Lung (tissue), 17 donors: ENCODE measurements at places on chromosomes 1 and 21. TPM values are rescaled to one million over a fixed set of nuclear protein-coding genes. Genes with fewer than 3 reads are reported as not detected.

Gene INSRR
- total RNA-seq, result not detected

DNA sequence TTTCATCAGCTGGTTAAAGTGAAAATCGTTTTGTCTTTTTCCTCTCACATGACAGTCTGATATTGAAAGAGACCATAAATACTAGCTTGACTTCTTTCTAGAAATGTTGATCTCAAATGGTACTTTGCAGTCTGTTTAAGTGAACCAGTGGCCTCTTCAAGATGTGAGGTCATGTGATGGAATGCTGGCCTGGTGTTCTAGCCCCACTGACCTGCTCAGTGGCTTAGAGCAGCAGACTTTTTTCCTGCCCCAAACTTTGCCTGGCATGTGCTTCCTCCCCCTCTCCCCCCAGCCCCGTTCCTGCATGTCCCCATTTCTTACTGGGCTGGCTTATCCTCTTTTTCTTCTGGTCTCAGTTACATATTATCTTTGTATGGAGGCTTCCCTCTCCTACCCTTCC, 34.3 kb downstream of the ZYG11A start:
- no peaks in the 10 kb centered on the region for H3K27me3 ChIP-seq
- no peak for DNase-seq
- no peak overlapping the region for H3K27ac ChIP-seq

DNA sequence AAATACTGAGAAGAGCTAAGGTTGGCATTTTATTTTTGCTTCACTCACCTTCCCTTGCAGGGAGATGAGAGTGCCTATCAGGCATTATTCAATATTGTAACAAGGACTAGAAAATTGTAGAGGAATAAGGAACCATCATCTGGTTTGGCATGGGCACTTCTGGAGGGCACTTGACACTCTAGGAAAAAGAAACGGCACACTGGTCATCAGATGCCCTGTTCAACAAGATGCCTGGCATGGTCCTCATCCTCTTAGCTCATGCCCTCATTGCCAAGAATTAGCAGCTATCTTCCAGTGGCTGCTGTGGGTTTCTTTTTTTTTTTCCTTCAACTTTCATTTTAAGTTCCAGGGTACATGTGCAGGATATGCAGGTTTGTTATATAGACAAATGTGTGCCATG, 95.1 kb upstream of the ESRRG start:
- no peaks in the 10 kb centered on the region for H3K4me1 ChIP-seq
- H3K4me3 ChIP-seq, result no peak overlapping the region
- no peak for DNase-seq
- no peaks in the 10 kb centered on the region for H3K36me3 ChIP-seq
- H3K27ac ChIP-seq, result no peak overlapping the region

Gene RGS13
- 0.48 TPM for total RNA-seq

DNA sequence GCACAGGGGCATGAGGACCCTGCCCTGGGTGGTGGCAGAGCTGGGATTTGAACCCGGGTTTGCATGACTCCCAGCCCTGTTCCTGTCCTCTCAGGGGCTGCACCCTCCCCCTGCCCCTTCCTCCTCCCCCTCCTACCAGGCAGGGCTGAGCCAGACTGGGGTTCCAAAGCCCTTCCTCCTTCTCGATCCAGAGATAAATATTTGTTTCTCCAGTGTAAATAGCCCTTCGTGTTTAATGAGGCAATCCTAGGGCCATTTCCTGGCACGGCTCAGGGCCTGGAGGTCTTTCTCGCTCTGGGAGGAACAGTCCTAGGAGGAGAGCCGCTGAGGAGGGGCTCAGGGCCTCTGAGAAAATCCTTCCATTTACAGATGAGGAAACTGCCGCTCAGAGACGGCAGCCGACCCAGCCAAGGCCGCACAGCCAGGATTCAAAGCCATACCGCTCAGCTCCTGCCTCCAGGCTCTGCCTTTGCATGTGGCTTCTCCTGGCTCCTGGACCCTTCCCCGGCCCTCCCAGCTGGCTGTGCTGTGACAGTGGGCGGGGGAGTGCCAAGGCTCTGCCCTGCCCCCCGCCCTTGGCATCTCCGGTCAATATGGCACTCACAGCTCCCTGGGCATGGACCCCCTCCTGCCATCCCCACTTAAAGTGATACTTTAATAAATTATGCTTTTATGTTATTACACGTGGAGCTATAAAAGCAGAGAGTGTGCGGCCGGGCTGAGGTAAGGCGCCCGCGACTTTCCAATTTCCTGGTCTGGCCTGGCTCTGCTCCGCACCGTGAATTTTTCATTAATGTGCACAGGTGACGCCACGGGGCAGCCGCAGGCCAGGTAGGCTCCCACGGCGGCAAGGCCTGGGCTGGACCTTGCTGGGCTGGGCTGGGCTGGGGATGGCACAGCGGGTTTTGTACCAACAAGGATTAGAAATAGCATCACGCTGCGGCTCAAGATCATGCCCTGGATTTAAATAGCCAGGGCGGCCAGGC, 114.7 kb upstream of the WNT4 start:
- H3K27ac ChIP-seq, result peak overlapping the region; percentile 67
- no peaks in the 10 kb centered on the region for H3K27me3 ChIP-seq
- DNase-seq, result peak; percentile 81
- peaks cover 22% of the 10 kb centered on the region for H3K4me1 ChIP-seq
- H3K36me3 ChIP-seq, result no peaks in the 10 kb centered on the region
- H3K4me3 ChIP-seq, result no peak overlapping the region

Gene SPATA45
- not detected for total RNA-seq

DNA sequence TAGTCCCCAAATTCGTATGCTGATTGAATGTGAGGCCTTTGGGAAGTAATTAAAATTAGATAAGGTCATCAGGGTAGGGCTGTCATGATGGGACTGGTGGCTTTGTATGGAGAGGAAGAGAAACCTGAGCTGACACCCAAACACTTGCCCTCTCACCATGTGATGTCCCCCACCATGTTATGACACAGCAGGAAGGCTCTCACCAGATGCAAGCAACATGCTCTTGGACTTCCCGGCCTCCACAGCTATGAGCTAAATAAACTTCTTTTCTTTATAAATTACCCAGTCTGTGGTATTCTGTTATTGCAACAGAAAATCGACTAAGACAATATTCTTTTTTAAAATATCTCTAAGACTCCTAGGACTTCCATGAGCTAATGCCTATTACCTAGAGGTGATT, 43.6 kb upstream of the GUCA2B start:
- no peaks in the 10 kb centered on the region for H3K36me3 ChIP-seq
- DNase-seq, result no peak
- H3K27me3 ChIP-seq, result peaks cover 4% of the 10 kb centered on the region
- H3K4me3 ChIP-seq, result no peak overlapping the region
- no peaks in the 10 kb centered on the region for H3K4me1 ChIP-seq

DNA sequence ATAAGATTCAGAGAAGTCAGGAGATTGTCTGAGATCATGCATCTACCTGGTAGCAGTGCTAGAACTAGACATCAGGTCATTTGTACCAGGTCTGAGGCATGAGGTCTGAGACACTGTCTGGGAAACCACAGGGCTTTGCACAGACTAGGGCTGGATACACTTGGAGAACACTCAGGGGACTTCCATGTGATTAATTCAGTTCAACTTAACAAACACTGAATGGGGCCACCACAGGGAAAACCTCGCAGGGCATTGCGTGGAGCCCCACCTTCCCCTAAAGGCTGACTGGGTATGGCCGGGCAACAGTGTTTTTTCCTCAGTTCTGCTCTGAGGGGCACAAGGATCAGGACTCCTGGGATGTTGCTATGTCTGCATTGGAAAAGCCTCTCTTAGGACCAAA, 86.5 kb upstream of the WARS2 start:
- no peak for DNase-seq

DNA sequence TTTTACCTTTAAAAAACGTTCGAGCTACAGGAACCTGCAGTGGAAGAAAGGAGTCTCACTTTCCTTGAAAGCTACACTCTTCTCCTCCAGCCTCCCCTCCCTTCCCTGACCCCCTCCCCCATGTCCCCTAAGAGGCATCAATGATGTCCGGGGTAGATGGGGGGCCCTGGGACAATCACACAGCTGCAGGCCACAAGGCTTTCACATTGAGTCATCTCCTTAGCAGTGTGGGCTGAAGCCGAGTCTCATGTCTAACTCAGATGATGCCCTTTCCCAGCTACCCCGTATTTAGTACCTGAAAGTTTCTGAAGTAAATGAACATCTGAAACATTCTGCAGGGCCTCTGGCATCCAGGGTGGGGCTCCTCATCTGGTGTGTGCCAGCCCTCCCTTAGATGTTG, 6.3 kb upstream of the GPR25 start:
- no peak overlapping the region for H3K4me3 ChIP-seq
- no peak overlapping the region for H3K27ac ChIP-seq
- no peak for DNase-seq
- peaks cover 4% of the 10 kb centered on the region for H3K27me3 ChIP-seq

- H3K4me1 ChIP-seq, result no peaks in the 10 kb centered on the region
- no peaks in the 10 kb centered on the region for H3K27me3 ChIP-seq
- no peak for DNase-seq
- H3K4me3 ChIP-seq, result no peak overlapping the region
- no peak overlapping the region for H3K27ac ChIP-seq
- H3K36me3 ChIP-seq, result no peaks in the 10 kb centered on the region
Measured at GRCh38 chr1:171919891-171920887, 78.9 kb downstream of the DNM3 start.

Gene DEPDC1
- total RNA-seq, result 4.1 TPM

Gene PTPN22
- 6.9 TPM for total RNA-seq

DNA sequence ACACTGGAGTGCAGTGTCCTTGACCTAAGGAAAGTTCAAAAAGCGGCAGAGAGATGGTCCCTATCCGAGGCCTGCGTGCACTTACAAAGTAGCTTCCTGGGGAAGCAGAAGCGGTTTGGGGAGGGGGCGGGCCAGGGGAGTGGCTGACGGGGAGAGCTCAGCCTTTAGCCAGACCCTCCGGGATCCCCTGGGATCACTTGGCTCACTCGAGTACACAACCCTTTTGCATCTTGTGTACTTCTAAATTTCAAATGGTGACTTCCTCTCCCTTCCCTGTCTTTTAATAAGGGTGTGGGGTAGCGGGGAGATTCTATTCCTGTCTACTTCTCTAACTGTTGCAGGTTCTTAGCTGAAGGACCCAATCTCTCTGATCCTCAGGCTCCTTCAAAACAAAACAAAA, 18.1 kb upstream of the SNX27 start:
- H3K27me3 ChIP-seq, result no peaks in the 10 kb centered on the region
- peak; percentile 3 for DNase-seq

Gene TMPRSS3
- total RNA-seq, result 2.1 TPM

DNA sequence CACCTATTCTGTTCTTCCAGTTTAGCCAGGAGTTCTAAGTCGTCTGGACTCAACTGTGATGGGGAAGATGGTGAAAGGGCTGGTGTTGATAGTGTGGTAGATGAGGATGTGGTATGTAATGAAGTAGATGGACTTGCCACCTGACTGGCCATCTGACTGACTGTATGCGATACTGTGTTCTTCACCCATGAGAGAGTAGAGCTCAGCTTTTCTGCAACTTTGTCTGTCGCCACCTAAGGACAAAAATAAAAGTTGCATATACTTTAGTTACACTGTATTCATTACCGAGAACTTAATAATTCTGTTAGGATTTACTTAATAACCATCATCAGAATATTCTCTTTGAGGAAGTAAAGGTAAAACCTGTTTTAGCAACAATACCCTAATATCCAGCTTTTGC, 48.5 kb downstream of the EVI5 start:
- peaks cover 4% of the 10 kb centered on the region for H3K4me1 ChIP-seq
- no peak overlapping the region for H3K4me3 ChIP-seq
- no peak overlapping the region for H3K27ac ChIP-seq
- no peaks in the 10 kb centered on the region for H3K36me3 ChIP-seq
- H3K27me3 ChIP-seq, result no peaks in the 10 kb centered on the region

GRCh38 chr1:10877894-10878293, 81.4 kb upstream of the CASZ1 start:
- H3K4me1 ChIP-seq, result no peaks in the 10 kb centered on the region
- no peaks in the 10 kb centered on the region for H3K27me3 ChIP-seq
- no peaks in the 10 kb centered on the region for H3K36me3 ChIP-seq

Gene ACKR1
- 40.9 TPM for total RNA-seq

- no peak overlapping the region for H3K27ac ChIP-seq
- no peak for DNase-seq
- H3K4me3 ChIP-seq, result no peak overlapping the region
- no peaks in the 10 kb centered on the region for H3K4me1 ChIP-seq
Measured at GRCh38 chr1:18011703-18012102, 95.9 kb upstream of the IGSF21 start.

GRCh38 chr1:198162091-198162767, 5.4 kb downstream of the NEK7 start:
- H3K27ac ChIP-seq, result peak overlapping the region; percentile 65
- no peak overlapping the region for H3K4me3 ChIP-seq
- peaks cover 42% of the 10 kb centered on the region for H3K4me1 ChIP-seq
- DNase-seq, result no peak
- no peaks in the 10 kb centered on the region for H3K36me3 ChIP-seq

DNA sequence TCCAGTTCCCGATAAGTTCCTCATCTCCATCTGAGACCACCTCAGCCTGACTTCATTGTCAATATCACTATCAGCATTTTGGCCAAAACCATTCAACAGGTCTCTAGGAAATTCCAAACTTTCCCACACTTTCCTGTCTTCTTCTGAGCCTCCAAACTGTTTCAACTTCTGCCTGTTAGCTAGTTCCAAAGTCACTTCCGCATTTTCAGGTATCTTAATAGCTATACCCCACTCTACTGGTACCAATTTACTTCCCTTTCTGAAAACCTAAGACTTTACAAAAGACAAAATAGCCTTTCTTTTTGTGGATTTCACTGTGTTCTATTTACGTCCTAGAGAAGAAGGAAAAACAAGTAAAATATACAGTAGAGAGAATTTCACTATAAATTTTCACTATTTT, 147.0 kb upstream of the FMN2 start:
- H3K36me3 ChIP-seq, result no peaks in the 10 kb centered on the region
- H3K4me3 ChIP-seq, result no peak overlapping the region
- no peak for DNase-seq
- H3K27ac ChIP-seq, result no peak overlapping the region
- no peaks in the 10 kb centered on the region for H3K4me1 ChIP-seq

- no peak for DNase-seq
- no peaks in the 10 kb centered on the region for H3K36me3 ChIP-seq
- peaks cover 4% of the 10 kb centered on the region for H3K4me1 ChIP-seq
- H3K27me3 ChIP-seq, result peaks cover 3% of the 10 kb centered on the region
- no peak overlapping the region for H3K27ac ChIP-seq
Measured at GRCh38 chr1:117654493-117655219, 48.8 kb downstream of the TENT5C start.

DNA sequence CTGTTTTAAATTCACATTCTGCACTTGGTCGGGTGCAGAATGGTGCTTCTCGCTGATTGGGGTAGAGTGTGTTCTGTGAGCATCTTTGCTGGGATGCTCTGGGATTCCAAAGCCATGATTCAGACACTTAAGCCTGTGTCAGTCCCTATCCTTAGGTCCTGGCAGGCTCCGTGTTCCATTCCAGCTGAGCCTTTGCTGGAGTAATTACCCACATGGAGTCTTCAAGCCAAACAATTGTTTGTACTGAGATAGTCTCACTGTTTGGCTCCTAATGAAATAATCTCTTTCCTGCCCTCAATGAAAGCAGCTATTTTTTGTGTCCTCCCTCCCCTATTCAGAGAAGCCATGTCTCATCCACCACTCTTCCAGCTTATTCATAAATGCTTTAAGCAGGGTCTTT, 18.7 kb downstream of the SMAP2 start:
- H3K27ac ChIP-seq, result peak overlapping the region; percentile 82
- no peak for DNase-seq
- H3K4me1 ChIP-seq, result no peaks in the 10 kb centered on the region
- no peak overlapping the region for H3K4me3 ChIP-seq
- H3K27me3 ChIP-seq, result no peaks in the 10 kb centered on the region
- H3K36me3 ChIP-seq, result peaks cover 2% of the 10 kb centered on the region

Gene NCAM2
- 11.7 TPM for total RNA-seq

GRCh38 chr1:200124309-200124708, 96.8 kb downstream of the NR5A2 start:
- H3K4me3 ChIP-seq, result no peak overlapping the region
- peak; percentile 13 for DNase-seq
- H3K4me1 ChIP-seq, result no peaks in the 10 kb centered on the region
- H3K27ac ChIP-seq, result no peak overlapping the region
